Smooth muscle cell of the brain vasculature (primary cell): ENCODE measurements at places on chromosomes 16 and 17.

DNA sequence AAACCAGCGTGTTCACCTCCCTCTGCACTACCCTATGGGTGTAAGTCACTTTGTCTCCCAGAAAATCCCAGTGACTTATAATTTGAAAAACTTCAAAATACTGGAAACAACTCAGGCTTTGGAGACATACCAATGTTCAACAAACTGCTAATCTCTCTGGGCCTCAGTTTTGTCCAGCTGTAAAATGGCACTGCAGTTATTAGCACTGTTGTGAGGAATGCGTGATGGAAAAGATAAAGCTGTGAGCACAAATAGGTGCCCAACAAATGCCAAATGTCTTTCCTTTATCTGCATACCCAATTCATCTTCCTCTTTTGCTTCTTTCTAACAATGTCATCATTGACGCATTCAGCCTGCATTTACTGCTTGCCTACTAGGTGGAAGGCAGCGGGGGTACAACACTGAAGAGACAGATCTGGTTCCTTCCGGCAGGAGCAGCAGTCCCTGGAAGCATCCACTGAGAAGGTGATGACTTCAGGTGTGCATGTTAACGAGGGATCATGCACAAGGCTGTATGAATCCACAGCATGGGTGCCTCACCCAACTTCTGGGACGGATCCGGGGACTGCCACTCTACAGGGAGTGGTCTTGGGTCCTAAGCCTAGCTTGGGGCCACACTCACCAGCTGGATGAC, 63.4 kb downstream of the CYTH1 start:
- DNase-seq, result no peak

DNA sequence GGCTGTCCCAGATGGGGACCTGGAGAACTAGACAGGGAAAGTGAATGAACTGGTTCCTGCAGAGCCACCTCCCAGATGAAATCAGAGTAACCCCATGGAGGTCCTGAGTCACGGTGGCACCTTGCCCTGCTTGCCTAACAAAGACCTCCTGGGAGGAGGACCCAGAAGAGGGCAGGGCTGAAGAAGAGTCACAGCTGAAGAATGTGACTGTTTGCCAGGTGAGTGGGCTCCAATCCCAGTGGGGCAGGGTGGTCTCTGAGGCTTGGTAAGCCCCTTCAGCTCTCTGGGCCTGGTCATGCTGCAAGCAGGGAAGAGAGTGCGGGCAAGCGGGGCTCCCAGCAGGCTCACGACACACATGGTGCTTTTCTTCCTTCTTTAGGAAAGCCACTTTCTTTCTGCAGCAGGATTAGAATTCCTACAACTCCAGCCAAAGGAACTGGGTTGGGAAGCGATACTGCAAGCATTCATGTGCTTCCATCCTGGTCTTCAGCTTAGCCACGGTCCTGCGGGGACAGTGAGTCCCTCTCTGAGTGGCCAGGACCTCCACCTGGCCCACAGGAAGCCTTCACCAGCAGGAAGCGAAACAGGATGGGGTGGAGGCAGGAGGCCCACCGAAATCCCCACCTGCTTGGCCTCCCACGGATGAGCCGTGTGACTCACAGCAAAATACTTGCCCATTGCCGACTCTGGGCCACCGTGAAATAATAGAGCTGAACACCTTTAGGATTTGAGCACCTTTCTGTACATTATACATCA, 4.3 kb downstream of the C16orf74 start:
- no peak for DNase-seq

DNA sequence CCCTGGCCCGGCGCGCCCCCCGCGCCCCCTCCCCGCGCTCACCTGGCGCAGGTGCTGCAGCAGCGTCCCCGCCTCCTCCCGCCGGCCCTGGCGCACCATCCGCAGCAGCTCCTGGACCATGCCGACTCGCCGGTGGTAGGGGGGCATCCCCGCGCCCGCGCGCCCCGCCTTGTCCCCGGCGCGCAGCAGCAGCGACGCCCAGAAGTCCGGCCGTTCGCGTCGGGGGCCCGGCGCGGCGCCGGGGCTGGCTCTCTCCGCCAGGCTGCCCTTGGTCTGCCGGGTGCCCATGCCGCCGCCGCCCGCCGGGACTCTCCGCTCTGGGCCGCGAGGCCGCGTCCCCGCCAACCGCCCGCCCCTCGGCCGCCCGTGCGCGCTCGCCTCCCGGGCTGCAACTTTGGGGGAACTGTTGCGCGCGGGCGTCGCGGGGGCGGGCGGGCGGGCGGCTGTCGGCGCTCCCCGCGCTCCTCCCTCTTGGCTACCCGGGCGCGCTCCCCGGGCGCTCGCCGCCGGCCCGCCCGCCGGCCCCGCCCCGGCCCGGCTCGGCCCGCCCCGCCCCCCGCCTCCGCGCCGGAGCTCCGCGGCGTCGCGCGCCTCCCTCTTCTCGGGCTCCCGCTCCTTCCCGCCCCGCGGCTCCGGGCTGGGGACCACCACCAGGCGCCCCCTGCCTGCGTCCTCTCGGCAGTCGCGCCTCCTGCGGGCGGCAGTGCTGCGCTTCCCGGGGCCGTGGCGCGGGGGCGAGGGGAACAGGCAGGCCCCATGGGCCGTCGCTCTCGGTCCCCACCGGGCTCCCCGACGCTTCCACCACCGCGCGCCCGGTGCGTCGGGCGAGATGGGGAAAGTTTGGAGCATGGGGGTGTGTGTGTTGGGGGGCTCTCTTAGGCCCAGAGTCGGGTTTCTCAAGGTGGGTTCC, at the start of gene LRRC75A:
LRRC75A (minus strand) TSS at position 491 of the 910 bp plus-strand sequence; CDS start at position 288, 203 bp downstream.
- DNase-seq, result no peak

GRCh38 chr16:50683689-50684374, 2.7 kb upstream of the SNX20 start:
- no peak for DNase-seq

DNA sequence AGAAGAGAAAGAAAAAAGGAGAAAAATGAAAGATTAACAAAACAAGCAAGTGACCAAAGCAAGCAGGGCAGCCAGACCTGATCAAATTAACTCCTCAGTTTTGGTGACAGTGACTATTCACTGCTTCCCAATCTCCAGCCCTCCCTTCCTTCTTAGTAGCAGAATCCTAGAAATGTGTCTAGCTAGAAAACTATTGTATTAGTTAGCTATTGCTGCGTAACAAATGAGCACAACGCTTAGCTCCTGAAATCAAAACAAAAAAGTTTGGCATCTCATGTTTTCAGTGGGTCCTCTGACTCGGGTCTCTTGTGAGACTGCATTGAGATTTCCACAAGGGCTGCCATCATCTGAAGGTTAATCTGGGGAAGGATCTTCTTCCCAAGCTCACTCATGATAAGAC, 213.9 kb downstream of the PARN start:
- DNase-seq, result no peak

- peak; percentile 36 for DNase-seq
Measured at GRCh38 chr16:74936902-74937560, 47.9 kb downstream of the WDR59 start.

- no peak for DNase-seq
Measured at GRCh38 chr17:82217120-82217529, 4.5 kb upstream of the CCDC57 start.

GRCh38 chr16:65681406-65681805, 559.5 kb upstream of the CDH11 start:
- DNase-seq, result no peak

DNA sequence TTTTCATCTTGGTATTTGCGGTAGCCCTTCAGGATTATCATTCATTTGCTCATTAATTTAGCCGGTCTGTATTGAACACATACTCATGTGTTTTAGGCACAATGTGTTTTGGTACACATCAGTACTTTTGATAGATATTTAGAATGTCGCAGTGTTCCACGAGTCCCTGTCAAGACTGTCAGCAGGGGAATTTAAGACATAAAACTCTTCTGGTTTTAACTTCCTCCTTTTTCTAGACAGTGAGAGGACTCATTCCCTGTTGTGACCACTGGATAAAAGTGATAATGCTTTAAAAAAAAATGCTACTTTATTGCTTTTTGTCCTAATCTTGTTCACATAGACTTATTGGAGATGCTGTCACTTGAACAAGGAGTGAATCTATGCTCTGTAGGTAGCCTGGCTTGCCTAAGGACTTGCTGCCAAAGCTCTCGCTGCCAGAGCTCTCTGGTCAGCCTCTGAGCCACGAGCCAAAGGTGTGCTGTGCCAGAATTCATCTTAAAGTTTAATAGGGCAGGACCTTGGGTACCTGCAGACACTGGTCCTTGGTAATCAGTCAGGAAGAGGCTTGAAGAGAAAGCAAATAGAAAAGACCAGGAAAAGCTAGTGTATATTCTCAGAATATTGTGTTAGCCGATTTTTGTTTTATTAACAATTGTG, 5.4 kb downstream of the DCAF7 start:
- DNase-seq, result no peak

- DNase-seq, result no peak
Measured at GRCh38 chr17:27634026-27634335, 3.0 kb downstream of the LGALS9 start.
